ENCODE measurements at places on chromosomes 4 and X. TPM values are rescaled to one million over a fixed set of nuclear protein-coding genes. Genes with fewer than 3 reads are reported as not detected.

PRR32 gene
- 1.3 TPM for total RNA-seq

PABPC1L2B gene
- total RNA-seq = not detected

CCDC160 gene
- 1.3 TPM for total RNA-seq

GAGE12E gene
- not detected for total RNA-seq

HPGD gene
- total RNA-seq = 148 TPM

P2RY4 gene
- 0.74 TPM for total RNA-seq

TMEM154 gene
- total RNA-seq = 17.2 TPM

SUPT20HL2 gene
- total RNA-seq = not detected

GLRB gene
- total RNA-seq = 8.9 TPM

CT55 gene
- not detected for total RNA-seq

GSX2 gene
- not detected for total RNA-seq

C1QTNF7 gene
- 48.2 TPM for total RNA-seq

SLC2A9 gene
- total RNA-seq = 10.4 TPM

MAGEA10 gene
- not detected for total RNA-seq

USP26 gene
- total RNA-seq = not detected

SSX1 gene
- not detected for total RNA-seq

KLHL13 gene
- 85.8 TPM for total RNA-seq

CENPU gene
- 24.8 TPM for total RNA-seq

MAGEA2 gene
- total RNA-seq = not detected

GLRA2 gene
- total RNA-seq = 1.6 TPM

CFAP47 gene
- 0.37 TPM for total RNA-seq

GRPR gene
- 1.1 TPM for total RNA-seq

EFHC2 gene
- total RNA-seq = 6.1 TPM

NLGN3 gene
- total RNA-seq = 3.1 TPM

FGF5 gene
- total RNA-seq = 0.05 TPM

IGSF1 gene
- 0.63 TPM for total RNA-seq

GPRASP3 gene
- 14.3 TPM for total RNA-seq

SMR3B gene
- not detected for total RNA-seq

DHRSX gene
- 17.3 TPM for total RNA-seq

GYPB gene
- total RNA-seq = 5.8 TPM

NWD2 gene
- 2.0 TPM for total RNA-seq

HELT gene
- total RNA-seq = not detected

IL2 gene
- not detected for total RNA-seq

ATP1B4 gene
- total RNA-seq = 9.9 TPM

RAB41 gene
- total RNA-seq = not detected

LAS1L gene
- 12.6 TPM for total RNA-seq

RASSF6 gene
- total RNA-seq = 14.8 TPM

ADH1C gene
- total RNA-seq = 4.7 TPM

SLC6A14 gene
- 0.58 TPM for total RNA-seq

BBS7 gene
- 29.2 TPM for total RNA-seq

SSX4B gene
- total RNA-seq = not detected

NXF2B gene
- not detected for total RNA-seq

Data from urinary bladder (tissue), 4 donors.